Substantia nigra (tissue), 51 donors: ENCODE measurements at places on chromosomes 12 and 14.

DNA sequence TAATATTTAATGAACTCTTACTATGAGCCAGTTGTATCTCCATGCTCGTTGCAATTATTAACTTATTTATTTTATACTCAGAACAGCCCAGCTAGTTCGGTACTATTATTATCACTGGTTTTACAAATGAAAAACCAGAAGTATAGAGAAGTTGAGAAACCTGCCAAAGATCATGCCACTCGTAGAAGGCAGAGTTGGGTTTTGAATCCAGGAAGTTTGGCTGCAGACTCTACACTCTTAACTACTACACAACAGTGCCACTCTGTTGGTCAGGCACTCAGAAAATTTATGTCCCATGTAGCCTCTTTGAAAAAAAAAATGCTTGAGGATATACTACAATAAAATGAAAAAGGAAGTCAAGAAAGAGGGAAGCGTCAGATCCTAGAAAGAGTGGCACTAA is 71.5 kb upstream of the ARID2 start:
- no peak for DNase-seq

DNA sequence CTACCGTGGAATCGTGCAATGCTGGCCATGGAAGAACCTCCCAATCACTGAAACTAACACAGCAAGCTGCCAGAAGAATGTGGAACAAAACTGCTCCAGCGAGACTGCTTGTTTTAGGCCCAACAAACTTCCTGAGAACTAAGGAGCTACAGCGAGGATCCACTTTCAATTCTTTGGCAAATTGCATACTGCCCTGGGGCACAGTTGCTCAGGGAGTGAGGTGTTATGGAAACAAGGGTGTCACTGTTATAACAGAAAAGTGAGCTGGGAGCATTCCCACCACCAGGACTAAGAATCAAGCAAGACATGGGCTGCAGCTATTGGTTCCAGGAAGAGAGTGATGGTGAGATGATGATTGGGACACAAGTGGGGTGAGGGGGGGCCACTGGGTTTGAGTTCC is 1606.1 kb upstream of the FLRT2 start:
- no peak for DNase-seq

DNA sequence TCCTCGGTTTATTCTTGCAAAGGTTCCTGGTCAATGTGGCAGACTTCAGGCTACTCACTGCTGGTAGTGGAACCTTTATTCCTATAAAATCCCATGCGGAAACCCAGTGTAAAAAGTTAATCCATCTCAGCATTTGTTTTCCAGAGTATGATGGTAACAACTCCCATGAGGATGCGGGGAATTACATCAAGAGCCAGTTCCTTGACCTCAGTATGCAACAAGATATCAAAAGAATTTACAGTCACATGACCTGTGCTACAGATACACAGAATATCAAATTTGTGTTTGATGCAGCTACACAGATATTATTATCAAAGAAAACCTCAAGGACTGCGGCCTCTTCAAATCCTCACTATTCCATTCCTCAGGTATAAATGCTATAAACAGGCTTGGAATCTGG is 19.3 kb downstream of the CPM start:
- no peak for DNase-seq

- DNase-seq: no peak
These were observed 172.9 kb upstream of the PRICKLE1 start for GRCh38 chr12:42762395-42762925.

DNA sequence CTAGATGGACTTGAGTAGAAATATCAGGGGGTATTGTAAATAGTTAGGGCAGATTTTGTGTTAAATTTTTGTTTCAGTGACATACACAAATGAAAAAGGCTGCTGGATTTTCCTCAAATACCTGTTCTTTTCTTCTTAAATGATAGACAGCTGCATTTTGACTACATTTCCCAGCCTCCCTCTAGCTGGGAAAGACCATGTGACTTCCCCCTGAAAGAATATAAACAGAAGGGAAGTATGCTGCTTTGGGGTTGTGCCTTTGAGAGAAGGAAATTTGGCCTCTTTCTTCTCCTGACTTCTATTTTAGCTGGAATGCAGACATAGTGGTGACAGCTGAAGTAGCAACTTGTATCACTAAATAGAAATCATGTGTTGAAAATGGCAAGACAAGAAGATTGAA is 476.1 kb upstream of the SYT1 start:
- no peak for DNase-seq

- DNase-seq: no peak
These were observed 1.7 kb downstream of the PAWR start for GRCh38 chr12:79689061-79689476.

DNA sequence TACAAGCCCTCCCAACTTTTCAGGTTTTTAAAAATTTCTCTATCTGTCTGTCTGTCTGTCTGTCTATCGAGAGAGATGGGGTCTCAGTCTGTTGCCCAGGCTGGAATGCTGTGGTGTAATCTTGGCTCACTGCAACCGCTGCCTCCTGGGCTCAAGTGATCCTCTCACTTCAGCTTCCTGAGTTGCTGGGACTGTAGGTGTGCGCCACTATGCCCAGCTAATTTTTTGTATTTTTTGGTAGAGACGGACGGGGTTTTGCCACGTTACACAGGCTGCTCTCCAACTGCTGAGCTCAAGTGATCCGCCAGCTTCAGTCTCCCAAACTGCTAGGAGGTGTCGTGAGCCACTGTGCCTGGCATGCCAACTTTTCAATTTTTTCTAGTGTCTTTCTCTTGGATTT is 437.2 kb downstream of the PCNX1 start:
- no peak for DNase-seq

DNA sequence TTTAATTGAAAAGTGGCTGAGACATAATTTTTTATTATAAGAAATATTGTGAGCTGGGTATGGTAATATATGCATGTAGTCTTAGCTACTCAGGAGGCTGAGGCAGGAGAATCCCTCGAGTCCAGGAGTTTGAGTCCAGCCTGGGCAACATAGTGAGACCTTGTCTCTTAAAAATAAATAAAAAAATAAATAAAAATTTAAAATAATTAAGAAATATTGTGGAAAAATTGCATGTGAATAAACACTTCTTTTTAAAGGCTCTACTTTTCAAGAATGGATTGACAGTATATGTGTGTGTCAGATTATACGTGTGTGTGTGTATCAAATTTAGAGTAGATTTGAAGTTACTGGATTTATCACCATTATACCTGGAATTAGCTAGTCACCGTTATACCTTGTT is 43.2 kb downstream of the ERC1 start:
- no peak for DNase-seq

DNA sequence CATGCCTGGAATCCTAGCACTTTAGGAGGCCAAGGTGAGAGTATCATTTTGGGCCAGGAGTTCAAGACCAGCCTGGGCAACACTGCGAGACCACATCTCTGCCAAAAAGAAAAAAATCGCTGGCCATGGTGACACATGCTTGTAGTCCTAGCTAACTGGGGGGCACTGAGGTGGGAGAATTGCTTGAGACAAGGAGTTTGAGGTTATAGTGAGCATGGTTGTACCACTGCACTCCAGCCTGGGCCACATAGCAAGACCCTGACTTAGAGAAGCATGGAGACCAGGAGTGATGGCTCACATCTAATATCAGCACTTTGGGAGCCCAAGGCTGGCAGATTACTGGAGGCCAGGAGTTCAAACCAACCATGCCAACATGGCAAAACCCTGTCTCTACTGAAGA is 9.2 kb downstream of the PTGES3 start:
- DNase-seq: no peak

DNA sequence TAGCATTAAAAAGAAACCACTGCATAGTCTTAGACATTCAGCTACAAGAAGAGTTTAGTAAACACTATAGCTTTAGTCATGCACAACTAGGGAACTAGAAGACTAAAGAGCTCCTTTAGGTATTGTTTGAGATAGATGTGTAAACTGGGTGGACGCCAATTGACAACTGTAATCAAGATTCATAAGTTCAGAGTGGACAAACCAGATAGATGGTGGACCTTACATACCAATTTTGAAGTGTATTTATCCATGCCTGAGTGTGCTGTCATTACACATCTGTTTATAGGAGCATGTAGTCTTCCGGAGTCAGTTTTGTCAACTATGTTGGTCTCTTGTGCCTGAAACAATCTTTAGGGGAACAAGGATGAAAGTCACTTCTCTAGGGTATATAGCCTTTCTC is 96.6 kb downstream of the LMO3 start:
- no peak for DNase-seq

DNA sequence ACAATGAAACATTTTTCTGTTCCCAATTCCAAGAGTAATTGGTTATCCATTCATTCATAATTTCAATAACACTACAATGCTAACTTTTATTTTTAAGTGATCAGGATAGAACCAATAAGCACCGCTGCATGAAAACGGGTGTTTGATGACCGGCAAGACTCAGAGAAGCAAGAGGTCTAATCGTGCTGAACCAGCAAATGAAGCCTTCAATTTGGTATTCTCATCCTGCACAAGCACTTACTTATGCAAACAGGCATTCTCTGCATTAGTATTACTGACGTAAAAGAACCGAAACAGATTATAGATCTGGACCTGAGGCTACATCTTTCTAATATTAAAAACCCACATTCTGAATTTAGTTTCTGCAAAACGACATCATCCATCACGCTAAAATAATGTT is 67.7 kb downstream of the RBM19 start:
- no peak for DNase-seq

GRCh38 chr14:25933731-25934130 is 664.1 kb downstream of the NOVA1 start:
- DNase-seq: no peak

DNA sequence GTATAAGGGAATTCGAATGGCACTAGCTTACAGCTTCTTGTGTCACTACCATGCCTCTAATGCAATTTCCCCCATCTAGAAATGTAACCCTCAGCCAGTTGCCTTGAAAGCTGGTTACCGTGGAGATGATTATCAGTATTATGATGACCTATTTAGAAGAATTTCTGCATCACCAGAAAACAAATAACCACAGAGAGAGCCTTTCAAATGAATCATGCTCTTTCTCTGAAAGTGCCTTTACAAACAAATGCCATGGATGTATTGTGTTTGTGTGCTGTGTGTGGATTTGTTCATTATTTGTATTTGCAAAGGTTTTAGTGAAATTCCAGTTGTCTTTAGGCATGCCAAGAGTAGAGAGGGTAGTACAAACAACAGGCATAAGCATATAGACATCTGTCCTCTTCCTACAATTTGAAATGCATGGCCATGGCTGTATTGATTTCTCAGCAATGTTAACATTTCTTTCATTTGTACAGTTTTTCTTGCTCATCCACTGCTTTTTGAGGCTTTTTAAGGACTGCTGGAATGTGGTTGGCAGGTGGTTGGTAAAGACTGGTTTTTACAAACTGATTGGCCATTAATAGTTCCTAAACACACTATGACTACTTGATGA is 266.5 kb downstream of the PAWR start:
- no peak for DNase-seq

GRCh38 chr14:58078471-58078870 is 73.5 kb downstream of the ARMH4 start:
- DNase-seq: no peak

DNA sequence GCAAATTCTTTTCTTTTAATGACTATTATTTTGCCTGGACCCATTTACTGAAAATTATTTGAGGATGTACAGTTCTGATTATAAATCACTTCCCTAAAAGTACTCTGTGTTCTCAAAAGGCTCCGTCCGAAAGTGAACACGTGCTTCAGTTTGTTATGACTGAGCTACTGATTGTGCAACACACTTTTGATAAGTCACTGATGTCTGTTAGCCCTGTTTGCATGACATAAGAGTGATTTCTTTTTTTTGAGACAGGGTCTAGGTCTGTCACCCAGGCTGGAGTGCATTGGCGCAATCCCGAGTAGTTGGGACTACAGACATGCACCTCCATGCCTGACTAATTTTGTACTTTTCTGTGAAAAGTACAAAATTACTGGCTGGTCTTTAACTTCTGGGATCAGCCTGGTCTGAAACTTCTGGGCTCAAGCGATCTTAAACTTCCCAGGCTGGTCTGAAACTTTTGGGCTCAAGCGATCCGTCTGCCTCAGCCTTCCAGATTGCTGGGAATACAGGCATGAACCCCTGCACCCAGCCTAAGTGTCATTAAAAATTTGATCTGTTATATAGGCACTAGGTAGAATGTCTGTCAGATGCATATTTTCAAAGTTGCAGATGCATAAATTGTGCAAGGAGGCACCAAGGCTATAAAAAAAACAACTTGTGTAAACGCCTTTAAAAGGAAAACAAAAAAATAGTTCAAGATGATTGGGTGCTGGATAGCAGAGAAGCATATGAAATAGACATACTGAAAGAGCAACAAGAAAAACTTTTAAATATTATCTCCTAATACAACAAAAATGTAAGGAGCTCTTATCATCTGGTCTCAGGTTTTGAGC is 111.5 kb downstream of the SRGAP1 start:
- no peak for DNase-seq

- DNase-seq: no peak
These were observed 232.9 kb downstream of the CHST11 start for GRCh38 chr12:104689635-104690034.

DNA sequence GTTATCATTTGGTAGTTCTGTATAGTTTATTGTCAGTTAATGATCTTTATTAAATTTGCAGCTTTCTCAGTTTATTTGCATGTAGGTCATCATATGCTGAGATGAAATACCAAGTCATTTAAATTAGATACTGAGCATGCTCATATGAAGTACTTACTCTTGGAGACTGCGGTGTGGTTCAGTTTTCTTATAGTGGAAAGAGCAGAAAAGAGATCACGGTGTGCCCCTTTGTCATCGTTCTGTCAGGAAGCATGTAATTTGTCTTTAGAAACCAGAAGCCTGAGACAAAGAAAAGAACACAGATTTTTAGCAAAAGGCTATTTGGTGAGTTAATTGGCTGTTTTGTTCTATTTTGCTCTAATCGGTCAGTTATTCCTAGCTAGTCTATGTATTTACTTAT is 75.6 kb downstream of the PLEKHA5 start:
- DNase-seq: no peak

GRCh38 chr12:33825986-33826602 is 196.2 kb upstream of the ALG10 start:
- DNase-seq: no peak

DNA sequence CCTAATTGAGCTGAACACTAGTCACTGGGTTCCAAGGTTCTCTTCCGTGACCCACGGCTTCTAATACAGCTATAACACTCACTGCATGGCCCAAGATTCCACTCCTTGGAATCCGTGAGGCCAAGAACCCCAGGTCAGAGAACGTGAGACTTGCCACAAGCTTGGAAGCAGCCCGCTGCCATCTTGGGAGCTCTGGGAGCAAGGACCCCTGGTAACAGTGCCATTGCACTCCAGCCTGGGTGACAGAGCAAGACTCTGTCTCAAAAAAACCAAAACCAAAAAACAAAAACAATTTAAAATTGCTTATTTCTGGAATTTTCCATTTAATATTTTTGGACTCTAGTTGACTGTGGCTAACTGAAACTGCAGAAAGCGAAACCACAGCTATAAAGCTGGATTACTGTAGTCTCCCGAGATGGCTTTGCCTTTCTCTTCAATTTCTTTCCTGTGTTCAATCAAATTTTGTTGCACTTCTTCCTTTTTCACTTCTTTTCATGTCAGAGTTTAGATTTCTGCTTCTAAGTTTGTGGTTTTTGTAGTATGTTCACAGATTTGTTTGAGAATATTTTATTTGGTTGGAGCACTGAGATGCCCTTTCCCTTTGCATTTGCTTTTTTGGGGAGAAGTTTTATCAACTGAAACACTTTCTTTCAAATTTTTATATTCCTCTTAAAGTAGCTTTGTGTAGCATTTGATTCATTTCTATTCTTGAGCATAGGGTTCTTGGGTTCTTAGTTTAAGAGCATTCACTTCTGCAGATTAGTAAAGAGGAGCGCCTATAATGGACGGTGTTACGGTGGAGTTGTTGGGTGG is 44.6 kb downstream of the DDHD1 start:
- no peak for DNase-seq
